ENCODE measurements at places on chromosomes 1 and 21.

GRCh38 chr21:17002594-17003257, 510.1 kb upstream of the CXADR start:
- no peak for DNase-seq

- DNase-seq: no peak
Measured at GRCh38 chr1:103529746-103530145, 4.2 kb downstream of the RNPC3 start.

DNA sequence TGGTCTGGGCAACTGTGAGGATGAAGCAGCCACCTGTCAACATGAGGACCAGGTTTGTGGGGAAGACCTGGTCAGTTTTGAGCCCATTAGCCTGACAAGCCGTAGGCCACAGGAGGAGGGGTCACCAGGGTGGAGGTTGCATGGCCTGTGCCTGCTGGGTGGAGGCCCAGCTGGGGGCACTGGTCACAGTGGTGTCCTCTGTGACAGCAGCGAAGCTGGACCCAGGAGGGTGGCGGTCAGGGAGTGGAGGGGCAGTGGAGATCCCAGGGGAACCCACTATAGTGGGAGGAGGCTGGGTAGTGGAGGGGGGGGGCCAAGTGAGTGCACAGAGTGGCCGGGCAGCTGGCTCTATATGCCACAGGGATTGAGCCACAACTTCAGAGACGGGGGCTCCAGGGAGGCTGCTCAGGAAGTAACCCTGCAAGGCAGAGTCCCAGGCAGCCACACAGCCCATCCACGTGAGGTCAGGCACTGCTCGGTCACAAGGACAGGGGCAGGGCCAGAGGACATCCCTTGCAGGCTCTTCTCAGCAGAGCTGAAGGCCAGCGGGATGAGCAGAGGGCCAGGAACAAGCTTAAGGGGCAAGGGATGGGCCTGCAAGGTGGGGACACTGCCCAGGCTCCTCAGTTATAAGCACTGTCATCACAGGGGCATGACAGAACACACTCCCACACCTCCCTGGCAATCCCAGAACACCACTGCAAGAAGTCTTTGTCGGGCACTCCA, 2.3 kb upstream of the C1orf35 start:
- DNase-seq: no peak

- no peak for DNase-seq
Measured at GRCh38 chr1:237556911-237557310, 333.8 kb downstream of the ZP4 start.

DNA sequence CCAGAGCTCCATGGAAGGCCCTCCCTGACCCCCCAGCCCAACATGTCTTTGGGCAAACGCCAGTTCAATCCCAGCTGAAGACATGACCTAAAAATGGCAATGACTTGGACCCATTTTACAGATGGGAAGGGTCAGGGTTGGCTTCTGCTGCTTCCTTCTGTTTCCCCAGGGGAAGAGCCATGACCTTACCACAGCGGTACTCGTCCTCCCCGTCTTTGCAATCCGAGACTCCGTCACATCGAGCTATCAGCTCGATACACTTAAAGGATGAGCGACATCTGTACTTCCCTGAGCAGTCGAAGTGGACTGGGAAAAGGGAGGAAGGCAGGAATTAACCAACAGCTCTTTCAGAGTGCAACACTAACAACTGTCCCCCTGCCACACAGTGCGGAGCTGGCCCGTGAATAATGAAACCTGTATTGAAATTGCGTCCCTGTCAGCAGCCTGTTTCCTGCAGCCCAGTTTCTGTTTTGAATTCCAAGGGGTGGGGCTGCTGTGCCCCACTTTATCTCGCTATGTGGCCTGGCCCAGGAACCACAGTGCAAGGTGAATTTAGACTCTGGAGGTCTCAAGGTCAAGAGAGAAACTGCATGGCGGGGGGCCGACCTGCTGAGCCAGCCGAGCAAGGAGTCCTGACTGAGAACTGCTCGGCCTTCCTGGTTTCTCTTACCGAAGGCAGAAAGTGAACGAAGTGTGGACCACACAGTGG, 7.0 kb downstream of the TMPRSS3 start:
- DNase-seq: no peak

DNA sequence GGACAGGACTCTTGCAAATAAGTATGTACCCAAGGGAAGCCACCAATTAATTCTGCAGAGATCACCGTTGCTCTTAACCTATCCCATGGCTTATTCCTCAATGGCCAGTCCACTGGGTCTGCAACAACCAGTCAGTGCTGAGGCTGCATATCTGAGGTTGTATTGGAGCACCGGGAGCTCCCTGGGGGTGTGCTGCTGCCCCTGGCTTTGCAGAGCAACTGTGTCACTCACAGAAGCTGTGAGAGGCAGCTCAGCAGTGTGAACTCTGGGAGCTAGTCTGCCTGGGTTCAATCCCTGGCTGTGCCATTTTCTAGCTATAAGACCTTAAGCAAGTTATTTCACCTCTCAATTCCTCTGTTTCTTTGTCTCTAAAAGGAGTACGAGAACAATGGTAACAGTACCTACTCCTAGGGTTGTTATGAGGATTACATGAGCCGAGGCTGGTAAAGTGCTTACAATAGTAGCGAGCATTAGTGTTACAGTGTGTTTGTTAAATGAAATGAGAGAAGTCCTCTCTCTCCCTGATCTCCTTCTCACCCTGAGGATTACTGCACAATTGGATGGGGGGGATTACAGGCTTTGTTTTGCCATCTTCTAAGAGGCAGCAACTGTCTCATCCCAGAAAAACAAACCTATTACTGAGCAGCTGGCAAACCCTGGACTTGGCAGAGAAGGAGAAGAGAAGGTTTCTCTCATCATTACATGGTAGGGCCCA, 3.6 kb downstream of the RXRG start:
- no peak for DNase-seq

DNA sequence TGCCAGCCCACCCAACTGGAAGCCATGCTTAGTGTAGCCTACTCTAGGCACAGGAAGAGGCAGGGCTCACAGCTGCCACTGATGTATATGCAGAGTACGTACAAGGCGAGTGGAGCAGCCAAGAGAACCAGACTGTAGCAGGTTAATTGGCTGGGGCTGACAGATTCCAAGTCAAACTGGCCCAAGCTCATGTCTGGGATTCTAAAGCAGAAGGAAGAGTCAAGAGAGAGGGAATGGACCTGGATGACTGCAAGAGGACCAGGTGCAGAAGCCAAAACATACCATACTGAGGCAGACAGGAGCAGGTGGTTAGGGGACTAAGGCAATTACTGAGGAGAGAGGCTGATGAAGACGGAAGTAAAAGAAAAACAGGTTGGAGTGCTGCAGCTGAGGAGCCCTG, 51.3 kb upstream of the LRRN2 start:
- DNase-seq: no peak

GRCh38 chr1:116844775-116845174, 64.9 kb upstream of the PTGFRN start:
- DNase-seq: no peak

DNA sequence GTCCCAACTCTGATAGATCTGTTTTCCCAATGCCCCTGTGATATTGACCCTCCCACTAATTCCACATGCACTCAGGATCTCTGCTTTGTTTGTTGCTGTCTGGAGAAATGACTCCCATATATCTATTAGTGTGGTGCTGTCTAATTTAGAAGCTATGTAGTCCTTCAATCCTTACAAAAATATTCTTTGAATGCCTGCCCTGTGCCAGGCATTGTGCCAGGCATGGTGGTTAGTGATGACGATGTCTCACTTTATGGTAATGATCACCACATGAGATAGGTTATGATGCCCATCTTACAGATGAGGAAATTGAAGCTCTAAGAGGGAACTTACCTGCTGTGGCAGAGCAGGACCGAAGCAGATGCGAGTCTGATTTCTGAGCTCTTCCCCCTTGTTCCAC, 12.9 kb downstream of the MYOG start:
- no peak for DNase-seq

DNA sequence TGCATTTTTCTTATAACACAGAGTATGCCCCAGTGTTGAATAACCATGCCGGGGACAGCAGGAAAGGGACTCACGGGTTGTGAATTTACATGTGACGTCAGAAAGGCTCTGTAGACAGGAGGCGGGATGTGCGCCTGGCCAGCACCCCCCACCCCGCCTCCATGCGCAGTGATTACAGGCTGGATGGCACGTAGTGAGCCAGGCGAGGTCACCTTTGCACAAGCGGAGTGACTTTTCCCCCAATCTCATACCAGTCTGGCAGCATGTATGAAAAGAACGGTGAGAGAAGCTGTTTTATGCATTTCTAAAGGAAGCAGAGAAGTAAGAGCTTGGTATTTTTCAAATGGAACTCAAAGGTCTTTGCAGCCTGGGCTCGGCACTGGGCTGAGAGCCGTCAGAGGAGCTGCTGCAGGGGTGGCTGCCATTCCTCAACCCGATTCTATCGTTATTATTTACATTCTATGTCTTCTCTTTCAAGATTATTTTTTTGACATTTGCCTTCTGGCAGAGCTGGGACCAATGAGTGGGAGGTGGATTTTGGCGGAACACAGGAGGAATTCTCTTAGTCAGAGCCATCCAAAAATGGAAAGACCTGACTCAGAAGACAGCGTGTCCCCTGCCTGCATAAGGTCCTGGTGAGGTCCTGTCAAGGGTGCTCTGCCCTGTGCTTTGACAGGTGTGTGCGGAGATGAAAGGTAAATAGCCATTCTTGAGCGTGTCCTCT, 115.6 kb upstream of the SLC45A1 start:
- DNase-seq: no peak

GRCh38 chr1:86913399-86913895, 479 bp downstream of the SELENOF start:
- no peak for DNase-seq

DNA sequence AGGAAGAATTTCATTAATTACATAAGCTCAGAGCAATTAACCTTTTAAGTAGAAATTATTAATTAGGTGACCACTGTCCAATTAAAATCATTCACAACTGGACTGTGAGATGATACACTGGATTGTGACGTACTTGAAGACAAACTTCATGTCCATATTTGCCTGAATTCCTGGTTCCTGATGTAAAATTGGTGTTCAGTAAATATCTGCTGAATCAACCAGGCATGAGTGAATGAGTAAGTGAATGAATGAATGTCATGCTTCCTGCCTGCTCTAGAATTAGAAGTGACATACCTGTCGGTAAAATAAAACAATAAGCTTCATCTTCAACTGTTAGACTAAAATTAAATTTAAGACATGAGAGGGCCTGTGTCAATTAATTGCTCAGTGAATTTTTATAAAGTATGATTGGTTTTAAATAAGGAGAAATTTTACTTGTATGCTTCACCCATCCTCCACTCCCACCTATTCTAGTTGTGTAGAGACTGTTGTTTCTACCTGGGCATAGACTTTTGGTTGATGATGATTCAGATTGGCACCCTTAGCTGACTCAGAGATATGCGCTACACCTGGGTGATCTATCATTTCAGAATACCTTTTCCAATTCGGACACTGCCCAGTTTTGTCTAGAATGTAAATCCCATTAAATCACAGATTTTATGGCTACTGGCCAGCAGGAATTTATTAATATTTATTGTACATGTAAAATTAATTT, 56.9 kb upstream of the PTGS2 start:
- DNase-seq: no peak

DNA sequence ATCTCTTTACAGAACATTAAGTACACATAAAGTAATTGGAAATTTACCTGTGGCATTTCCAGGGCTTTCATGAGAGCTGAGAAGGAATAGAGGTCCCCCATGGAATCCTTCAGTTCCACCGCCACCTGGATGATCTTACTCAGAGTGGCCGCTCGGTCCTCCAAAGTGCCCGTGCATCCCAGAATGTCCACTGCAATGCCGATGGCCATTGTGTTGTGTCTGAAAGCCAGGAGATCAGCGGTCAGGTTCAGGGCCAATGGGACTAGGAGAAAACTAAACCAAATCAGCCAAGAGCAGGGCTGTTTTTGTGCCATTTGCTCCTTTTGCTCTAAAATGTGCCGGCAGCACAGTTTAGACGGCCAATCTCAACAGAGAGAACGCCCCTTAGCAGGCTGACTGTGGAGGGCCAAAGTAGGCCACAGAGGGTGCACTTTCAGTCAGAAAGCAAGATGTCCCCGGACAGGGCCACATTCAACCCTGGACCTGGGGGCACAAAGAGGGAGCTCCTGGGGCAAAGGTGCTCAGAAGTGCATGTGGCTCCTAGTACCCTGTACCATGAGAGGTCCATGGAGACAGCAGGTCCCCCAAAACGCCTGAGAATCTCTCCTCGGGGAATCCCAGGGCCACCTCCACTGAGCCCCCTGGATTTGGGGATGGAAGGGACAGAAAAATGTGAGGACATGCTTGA, 109.9 kb downstream of the BCAR3 start:
- no peak for DNase-seq

- DNase-seq: no peak
Measured at GRCh38 chr21:39153842-39154241, 29.4 kb downstream of the PSMG1 start.

All from NCI-H2107 (cell line).